Activated CD4-positive, alpha-beta T cell treated with anti-CD3 and anti-CD28 coated beads for 1 hour (primary cell): ENCODE measurements at places on chromosomes 5 and 9.

DNA sequence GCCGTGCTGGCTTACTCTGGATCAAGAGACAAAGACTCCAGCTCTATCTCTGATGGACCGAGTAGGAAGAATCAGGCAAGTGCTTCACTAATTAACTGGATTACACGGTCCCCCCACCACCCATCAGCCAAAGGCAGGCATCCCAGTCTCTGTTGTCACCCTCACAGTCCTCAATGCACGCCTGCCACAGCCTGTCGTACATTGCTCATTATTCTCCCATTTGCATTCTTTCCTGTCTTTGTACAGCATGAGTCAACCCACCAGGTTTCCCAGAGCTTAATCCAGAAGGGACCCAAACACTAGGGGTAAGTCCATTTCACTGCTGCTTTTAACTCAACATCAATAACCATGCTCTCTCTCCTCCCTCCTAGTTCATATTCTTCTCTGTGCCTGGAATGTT lies 44.4 kb downstream of the PCA3 start:
- DNase-seq, result no peak

DNA sequence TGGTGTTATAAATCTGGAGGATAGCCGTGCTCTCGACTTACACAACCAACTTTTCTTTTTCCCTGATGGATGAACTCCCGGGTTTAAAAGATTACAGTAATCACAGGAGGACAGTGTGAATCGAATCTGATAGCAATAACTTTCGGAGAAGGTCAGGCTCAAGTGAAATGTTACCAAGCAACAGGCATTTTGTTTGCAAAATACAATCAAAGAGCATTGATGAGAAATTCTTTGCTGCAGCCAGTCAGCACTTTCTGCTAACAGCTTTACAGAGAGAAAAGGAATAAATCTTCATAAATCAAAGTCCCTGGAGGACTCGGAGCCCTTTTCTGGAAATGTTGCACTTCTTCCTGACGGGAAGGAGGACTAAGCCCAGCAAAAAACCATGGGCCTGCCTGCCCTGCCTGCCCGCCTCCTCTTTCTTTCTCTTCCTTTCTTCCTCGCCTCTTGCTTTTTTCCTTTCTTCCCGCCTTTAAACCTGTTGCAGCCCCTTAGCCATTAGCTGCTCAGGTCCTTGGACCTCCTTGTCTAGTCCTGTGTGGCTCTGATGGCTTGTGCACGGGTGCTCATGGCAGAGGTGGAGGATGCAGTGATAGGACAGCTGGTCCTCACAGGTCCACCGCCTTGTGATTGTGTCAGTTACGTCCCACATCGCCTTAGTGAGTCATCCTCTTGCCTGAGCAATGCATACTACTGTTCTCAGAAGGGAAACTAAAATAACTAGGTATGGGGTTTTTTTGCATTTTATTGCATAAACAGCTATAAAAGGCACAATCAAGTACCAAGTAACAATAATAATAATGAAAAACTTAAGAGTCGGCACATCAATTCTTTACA lies 6.2 kb downstream of the DMRT3 start:
- DNase-seq, result no peak

DNA sequence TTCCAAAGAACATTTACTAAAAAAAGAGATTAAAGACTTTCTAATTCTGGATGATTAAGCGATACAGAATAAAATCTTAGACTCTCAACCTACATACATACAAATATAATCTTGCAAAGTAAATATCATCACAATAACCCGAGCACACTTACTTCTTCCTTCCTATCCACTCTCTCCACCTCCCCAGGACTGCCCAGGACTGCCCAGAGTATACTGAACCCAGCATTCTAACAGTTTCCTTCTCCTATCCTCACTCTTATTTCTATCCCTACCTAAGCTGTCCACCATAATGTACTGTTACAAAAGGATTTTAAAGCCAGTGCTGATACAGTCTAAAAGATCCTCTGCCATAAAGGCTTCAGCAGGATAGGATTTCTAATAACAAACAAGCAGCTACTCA lies 413.3 kb upstream of the POU5F2 start:
- DNase-seq, result no peak

GRCh38 chr5:151196556-151197290 lies 27.2 kb downstream of the CCDC69 start:
- no peak for DNase-seq

GRCh38 chr9:710951-711745 lies 130.3 kb upstream of the DMRT1 start:
- DNase-seq, result no peak

GRCh38 chr5:171534043-171534895 lies 114.8 kb downstream of the FGF18 start:
- no peak for DNase-seq

DNA sequence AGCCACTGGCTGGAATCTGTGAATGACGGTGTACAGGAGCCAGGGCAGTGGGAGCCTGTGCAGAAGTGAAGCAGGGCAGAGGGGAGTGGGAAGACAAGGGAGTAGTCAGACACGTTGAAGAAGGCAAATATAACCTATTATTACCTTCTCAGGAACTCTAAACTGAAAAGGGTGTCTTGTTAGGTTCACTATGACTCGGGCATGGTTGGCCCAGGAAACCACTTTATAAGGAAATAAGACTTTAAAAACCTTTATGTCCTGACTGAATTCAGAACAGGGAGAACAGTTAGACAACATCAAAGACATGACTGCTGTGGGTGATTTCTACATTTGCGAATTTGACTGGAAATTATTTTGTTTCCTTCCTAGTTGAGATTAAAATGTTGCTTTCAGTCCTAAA lies 107.5 kb downstream of the ACER2 start:
- DNase-seq, result no peak

GRCh38 chr5:176352116-176352878 lies 9.3 kb downstream of the KIAA1191 start:
- DNase-seq, result no peak

GRCh38 chr9:136508729-136509500 lies 26.1 kb upstream of the SEC16A start:
- DNase-seq, result no peak

DNA sequence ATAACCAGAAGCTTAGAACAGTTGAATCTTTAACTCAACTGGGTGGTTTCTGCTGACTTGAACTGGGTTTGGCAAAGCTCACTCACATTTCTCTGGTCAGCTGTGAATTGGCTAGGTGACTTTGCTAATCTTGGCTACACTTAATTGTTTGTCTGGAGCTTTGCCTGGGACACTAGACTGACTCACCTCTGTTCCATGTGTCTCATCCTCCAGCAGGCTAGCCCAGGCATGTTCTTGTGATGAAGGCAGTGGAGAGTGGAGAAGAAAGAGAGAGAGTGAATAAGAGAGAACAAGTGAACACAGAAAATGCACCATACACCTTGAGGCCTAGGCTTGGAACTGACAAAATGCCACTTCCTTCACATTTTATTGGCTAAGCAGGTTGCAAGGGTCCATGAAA lies 32.6 kb downstream of the SPATA31D1 start:
- no peak for DNase-seq

DNA sequence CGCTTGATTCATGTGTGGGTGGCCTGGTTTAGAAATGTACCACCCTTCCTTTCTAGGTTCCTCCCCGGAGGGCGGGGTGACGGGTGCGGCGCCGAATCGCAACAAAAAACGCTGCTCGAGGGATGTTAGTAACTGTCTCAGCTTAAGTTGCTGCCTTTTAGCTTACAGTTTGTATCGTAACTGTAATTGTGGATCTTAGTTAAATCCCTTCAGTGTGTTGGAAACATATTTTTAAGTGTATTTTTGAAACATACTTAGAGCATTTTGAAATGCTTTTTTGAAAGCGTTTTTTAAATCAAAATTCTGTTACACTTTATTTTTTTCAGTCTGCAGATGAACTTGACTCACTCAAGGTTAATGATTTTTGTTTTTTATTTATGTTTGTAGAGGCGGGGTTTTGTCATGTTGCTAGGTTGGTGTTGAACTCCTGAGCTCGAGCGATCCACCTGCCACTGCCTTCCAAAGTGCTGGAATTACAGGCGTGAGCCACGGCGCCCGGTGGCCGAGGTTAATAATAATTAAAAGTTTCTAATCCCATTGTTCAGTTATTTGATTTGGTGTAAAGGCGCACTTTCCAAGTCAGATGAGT lies 997 bp upstream of the CHD1 start:
- no peak for DNase-seq

GRCh38 chr9:128553728-128554127 lies 1.3 kb downstream of the SPTAN1 start:
- DNase-seq, result no peak

DNA sequence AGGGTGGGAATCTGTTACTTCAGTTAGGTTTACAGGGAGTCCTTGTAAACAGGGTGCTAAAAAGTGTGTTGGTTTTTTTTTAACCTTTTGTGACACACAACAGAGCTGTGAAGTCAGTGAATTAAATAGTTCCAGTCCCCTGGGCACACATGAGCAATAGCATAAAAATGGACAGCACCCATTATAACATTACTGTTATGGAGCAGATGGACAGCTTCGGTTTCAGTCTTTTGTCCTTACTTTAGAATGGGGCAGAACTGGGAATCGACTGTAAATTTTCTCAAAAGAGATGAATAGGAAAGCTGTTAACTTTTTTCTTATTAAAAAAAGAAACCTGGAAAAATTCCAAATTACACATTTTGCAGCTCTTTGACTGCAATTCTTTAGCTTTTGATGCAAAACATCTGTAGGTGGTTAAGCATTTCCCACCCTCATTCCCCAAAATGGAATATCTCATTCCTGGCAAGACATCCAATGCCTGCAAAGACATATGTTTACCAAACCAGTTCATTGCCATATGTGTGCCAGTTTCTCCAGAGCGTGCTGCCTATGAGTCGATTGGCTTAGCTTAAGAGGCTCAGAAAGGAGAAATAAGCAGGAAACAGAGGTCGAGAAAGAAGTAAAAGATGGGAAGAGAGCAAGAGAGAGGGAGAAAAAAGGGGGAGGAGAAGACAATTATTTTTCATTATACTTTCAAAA lies 212.3 kb upstream of the TMEM161B start:
- no peak for DNase-seq

DNA sequence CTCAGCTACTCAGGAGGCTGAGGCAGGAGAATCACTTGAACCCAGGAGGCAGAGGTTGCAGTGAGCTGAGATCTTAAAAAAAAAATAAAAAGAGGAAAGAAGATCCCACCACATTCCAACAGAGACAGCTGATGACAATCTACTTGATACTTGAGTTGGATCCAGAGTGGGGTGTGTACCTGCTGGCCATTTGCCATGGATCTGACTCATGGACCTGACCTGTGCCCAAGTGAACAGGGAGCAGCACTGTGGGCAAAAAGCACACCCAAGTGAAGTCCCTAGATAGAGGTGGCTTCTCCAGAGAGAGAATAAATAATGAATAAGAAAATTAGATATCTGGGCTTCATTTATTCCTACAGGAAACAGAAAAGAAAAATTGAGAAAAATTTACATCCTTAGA lies 81.2 kb upstream of the MIER3 start:
- no peak for DNase-seq

GRCh38 chr5:156497804-156498208 lies 170.8 kb downstream of the SGCD start:
- DNase-seq, result no peak

DNA sequence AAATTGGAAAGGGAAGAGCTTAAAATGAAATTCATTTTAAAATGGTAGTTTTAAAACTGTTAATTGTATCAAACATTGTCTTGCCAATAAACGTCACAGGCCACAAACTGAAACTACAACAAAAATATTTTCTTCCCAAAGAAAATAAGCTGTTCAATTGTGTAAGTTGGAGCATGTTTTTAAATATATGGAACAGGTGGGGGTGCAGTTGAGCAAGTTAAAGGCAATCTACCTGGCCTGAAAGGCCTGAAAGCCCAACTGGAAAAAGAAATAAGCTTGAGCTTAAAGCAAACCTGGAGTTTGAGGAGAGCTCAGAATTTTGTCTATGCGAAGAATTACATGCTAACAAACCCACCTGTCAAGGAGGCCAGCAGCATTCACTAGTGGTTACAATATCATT lies 439.5 kb downstream of the ACTL7B start:
- no peak for DNase-seq

GRCh38 chr5:79284846-79285245 lies 48.9 kb downstream of the JMY start:
- no peak for DNase-seq

DNA sequence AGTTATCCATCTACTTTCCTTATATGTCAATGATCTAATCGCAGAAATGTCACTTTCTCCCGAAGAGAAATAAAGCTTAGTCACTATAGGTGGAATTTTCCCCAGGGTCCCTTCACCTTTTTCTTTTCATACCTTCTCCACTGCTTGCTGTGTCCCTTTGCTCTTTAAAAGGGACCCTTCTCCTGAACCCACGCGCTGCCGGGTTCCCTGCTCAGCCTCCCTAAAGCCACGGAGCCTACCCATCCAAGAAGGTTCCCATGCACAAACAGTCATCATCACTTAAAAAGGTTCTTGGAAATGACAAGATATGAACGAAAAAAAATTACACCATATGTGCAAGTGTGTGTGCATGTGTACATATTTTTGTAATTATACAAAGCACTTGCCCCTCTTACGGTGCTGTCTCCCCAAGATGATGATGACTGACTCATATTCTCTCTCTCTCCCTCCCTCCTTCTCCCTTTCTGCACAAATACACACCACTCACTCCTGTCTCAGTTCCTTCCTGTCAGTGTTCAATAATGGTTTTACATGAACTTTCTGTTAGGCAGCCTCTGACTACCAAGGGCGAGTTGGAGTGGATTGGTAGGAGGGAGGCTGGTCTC lies 1.5 kb upstream of the PTPRD start:
- no peak for DNase-seq

GRCh38 chr5:66440202-66440680 lies 156.0 kb upstream of the MAST4 start:
- DNase-seq, result no peak

DNA sequence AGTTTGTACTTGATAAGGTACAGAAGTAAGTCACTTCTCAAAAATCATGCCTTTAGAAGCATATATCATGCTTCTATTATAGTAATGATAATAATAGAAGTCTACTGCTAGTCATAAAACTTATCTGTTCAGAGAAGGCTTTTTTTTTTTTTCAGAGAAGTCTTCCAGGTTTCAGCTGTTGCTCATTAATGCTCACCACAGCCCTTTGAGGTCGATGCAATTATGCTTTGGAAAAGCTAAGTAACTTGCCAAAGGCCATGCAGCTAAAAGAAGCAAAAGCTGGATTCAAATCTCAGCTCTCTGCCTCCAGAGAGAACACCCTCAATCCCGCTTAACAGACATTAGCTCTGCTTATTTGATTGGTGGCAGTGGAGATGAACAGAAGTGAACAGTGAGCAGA lies 150.8 kb downstream of the DOCK8 start:
- DNase-seq, result no peak

- DNase-seq, result no peak
These were observed 22.1 kb upstream of the GRPEL2 start for GRCh38 chr5:149323210-149323609.

- no peak for DNase-seq
These were observed 736.0 kb upstream of the ARRDC3 start for GRCh38 chr5:92119110-92119509.

- DNase-seq, result no peak
These were observed 9.1 kb upstream of the LRRC70 start for GRCh38 chr5:62569470-62569869.

GRCh38 chr5:145921211-145921610 lies 15.2 kb upstream of the SH3RF2 start:
- no peak for DNase-seq

DNA sequence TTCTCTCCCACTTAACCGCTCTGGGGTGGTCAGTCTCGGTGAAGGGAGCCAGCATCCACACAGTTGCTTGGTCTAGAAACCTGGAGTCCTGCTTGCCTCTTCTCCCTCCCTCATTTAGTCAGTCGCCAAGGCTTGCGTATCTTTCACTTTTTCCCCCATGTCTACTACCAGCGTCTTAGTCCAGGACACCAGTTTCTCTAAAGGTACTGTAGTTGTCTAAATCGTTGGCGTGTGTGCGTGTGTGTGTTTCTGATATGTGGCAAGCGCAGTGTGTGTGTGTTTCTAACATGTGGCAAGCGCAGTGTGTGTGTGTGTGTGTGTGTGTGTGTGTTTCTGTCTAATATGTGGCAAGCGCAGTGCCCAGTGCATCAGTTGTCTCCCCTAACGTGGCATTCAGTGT lies 641 bp downstream of the ATP6V1G1 start:
- DNase-seq, result no peak
